GM23338 (cell line): ENCODE measurements at places on chromosomes 7 and 10. TPM values are rescaled to one million over a fixed set of nuclear protein-coding genes. Genes with fewer than 3 reads are reported as not detected.
A peak's percentile ranks its signal among the peaks of the same experiment; 100 is the strongest.

DNA sequence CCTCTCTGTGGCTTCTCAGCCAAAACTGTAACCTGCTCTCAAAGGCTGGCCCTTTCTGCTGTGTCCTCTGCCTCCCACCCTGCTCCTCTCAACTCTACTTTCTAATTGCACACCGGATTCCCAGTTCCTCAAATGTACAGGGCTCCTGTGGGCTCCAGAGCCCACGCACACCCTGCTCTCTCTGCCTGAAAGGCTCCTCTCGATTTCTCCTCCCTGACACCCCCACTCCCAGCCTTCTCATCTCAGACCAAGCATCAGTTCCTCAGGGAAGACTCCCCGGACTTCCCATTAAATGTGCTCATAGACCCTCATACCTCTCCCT is 111.7 kb upstream of the STEAP1B start:
- DNase-seq = no peak

DNA sequence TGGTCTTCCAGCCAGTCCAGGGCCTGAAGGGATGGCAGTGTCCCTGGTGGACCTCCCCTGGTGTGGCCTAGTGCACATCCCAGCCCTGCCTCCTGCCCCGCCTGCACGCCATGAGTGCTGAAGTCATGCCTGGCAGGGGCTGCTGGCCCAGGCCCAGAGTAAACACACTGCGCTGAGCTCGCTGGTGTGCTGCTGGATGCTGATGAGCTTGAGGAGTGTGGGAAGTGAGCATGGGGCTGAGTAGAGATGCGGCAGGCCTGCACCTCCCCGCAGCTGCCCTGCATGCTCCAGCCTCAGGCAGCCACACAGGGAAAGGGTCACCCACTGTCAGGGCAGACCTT is 43.2 kb downstream of the HTRA1 start:
- DNase-seq = no peak

DNA sequence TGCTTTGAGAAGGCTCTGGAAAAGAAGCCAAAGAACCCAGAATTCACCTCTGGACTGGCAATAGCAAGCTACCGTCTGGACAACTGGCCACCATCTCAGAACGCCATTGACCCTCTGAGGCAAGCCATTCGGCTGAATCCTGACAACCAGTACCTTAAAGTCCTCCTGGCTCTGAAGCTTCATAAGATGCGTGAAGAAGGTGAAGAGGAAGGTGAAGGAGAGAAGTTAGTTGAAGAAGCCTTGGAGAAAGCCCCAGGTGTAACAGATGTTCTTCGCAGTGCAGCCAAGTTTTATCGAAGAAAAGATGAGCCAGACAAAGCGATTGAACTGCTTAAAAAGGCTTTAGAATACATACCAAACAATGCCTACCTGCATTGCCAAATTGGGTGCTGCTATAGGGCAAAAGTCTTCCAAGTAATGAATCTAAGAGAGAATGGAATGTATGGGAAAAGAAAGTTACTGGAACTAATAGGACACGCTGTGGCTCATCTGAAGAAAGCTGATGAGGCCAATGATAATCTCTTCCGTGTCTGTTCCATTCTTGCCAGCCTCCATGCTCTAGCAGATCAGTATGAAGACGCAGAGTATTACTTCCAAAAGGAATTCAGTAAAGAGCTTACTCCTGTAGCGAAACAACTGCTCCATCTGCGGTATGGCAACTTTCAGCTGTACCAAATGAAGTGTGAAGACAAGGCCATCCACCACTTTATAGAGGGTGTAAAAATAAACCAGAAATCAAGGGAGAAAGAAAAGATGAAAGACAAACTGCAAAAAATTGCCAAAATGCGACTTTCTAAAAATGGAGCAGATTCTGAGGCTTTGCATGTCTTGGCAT is 4.8 kb downstream of the IFIT2 start:
- DNase-seq = no peak

- no peak for DNase-seq
These were observed 176.2 kb downstream of the PRKAG2 start for GRCh38 chr7:151700586-151701165.

MCM10 gene
- 30.7 and 38.2 TPM in 2 replicates for total RNA-seq

GRCh38 chr10:45464958-45465567 is 91.0 kb downstream of the ALOX5 start:
- DNase-seq = peak; percentile 84

DNA sequence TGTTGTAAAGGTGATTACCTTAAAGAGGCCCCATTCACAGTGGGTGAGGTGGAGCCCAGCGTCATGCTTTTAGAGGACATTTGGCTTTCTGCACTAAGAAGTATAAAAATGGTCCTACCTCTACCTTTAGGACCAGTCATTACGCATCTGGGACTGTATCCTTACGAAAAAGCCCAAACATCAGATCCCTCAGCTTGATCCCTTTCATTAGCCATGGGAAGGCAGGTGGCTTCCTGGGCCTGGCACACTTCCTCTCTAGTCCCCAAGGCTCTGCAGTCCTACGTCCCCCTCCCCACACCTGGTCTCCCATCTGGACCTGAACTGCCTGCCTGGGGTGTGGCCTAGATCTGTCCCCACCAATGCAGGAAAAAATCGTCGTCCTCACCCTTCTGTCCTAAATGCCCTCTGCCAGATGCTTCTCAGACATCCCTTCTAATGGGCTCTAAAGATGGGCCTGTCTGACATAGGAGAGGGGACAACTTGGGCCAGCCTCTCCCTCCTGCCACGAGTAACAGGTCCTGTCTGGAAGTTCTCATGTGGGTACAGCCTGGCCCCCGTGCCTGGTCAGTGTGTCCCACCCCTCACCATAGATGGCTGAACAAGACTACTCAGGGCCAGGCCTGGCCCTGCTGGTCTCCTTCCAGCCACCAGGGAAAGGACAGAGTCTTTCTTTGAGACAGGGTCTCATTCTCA is 11.8 kb upstream of the SLC18A3 start:
- no peak for DNase-seq

DNA sequence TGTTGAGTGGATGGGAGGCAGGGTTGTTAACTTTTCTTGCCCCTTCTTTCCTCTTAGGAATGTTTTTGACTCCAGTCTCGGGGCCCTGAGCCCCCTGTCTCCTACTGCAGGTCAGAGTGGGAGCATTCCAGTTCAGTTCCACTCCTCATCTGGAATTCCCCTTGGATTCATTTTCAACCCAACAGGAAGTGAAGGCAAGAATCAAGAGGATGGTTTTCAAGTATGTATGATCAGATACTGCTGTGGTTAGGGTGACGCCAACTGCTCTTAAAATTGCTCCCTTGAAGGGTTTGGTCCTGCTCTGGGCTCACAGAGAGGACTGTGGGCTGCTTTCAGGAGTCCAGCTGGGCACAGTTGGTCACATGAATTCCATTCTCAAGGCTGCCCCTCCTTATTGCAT is 22.0 kb downstream of the VWA2 start:
- no peak for DNase-seq
